ENCODE measurements at places on chromosomes 3 and 15.

- DNase-seq: no peak
These were observed 25.3 kb downstream of the ACSBG1 start for GRCh38 chr15:78208887-78209645.

GRCh38 chr15:67783303-67783702 lies 42.0 kb upstream of the SKOR1 start:
- no peak for DNase-seq

GRCh38 chr3:57689367-57690053 lies 3.4 kb downstream of the DENND6A start:
- no peak for DNase-seq

GRCh38 chr3:109644746-109645145 lies 307.4 kb upstream of the DPPA4 start:
- no peak for DNase-seq

- no peak for DNase-seq
These were observed 1.1 kb downstream of the CCR4 start for GRCh38 chr3:32952369-32953077.

GRCh38 chr3:139559541-139559940 lies 20.0 kb upstream of the RBP1 start:
- no peak for DNase-seq

DNA sequence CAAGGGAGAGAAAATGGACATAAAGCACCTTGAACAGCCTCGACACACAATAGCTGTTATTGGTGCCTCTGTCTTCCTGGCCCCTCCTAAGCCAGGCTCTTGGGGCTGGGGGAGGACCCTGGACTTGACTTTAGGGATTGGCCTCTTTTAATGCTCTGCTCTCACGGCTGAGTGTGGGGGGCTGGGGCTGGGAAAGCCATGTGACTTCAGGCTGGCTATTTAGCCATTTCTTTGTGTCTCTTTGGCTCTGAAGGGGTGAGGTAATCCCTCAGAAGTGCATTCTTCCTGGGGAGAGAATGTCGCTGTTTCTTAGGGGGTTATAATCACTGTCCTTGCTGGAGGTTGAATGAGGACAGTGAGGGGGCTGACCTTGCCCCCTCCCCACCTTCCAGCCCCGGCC lies 26.2 kb downstream of the MAGEF1 start:
- no peak for DNase-seq

DNA sequence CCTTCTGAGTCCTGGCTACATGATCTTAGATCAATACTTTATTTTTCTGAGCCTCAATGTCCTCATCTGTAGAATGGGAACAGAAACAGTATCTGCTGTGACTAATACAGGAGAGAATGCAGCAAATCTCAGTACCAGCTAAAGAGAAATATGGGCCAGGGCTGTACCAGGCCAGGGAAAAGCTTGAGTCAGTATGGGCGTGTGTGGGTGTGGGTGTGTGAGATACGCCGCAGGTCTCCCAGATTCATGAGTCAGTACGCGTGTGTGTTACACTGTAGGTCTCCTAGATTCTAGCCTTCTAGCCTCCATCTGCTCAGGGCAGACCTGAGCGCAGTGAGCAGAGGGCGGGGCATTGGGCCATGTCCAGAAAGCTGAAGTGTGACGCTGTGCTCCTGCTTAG lies 15.2 kb downstream of the GNAI2 start:
- no peak for DNase-seq

DNA sequence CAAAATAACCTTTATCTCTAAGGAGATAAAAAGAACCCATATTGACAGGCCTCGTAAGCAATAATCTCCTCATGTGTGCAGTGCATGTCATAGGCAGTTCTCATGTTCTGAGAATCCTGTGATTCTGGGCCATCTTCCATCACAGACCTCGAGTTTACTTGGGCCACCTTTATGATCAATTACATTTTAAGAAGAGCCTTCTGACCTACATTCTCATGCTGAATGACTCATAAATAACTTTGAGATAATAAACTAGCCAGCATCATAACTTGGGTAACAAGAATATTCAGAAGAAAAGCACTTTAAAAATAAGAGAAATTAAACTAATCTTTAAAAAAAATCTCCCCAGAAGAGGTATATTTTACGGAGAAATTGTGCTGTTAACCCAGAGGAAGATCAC lies 310.7 kb upstream of the ZNF717 start:
- no peak for DNase-seq

DNA sequence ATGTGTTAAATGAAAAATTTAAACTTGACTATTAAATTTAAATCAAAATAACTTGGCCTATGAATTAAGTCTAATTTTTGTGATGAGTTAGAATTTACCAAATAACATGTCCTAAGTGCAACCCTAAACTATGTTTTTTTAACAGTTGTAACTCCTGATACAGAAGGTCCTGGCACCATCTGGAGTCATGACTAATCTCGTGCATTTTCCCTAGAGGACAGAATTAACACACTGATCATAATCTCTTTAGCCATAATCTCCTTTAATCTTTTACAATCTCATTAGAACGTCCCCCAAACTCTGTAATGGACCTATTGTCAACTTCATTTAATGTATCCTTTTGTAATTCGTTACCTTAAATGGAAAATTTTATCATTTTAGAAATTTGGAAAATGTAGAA lies 100.6 kb downstream of the SUCNR1 start:
- DNase-seq: no peak

DNA sequence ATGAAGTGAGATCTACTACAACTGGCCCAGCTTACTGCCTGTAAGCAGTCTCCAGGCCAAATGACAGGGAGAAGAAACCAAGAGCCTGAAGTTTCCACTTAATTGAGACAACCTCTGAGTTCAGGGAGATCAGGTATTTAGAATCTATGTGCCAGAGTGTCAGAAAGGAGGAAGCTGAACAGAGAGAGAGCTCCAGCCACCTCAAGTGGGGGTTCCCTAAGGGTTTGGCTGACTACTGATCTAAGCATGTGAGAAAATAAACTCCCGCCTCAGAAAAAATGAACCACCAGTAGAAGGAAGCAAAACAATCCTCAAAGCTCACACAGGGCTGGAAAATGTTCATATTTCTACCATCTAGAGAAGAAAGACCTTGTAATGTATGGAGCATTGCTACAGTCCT lies 25.0 kb downstream of the ADAM10 start:
- DNase-seq: no peak

- DNase-seq: no peak
These were observed 961.7 kb downstream of the NTRK3 start for GRCh38 chr15:87294854-87295253.

DNA sequence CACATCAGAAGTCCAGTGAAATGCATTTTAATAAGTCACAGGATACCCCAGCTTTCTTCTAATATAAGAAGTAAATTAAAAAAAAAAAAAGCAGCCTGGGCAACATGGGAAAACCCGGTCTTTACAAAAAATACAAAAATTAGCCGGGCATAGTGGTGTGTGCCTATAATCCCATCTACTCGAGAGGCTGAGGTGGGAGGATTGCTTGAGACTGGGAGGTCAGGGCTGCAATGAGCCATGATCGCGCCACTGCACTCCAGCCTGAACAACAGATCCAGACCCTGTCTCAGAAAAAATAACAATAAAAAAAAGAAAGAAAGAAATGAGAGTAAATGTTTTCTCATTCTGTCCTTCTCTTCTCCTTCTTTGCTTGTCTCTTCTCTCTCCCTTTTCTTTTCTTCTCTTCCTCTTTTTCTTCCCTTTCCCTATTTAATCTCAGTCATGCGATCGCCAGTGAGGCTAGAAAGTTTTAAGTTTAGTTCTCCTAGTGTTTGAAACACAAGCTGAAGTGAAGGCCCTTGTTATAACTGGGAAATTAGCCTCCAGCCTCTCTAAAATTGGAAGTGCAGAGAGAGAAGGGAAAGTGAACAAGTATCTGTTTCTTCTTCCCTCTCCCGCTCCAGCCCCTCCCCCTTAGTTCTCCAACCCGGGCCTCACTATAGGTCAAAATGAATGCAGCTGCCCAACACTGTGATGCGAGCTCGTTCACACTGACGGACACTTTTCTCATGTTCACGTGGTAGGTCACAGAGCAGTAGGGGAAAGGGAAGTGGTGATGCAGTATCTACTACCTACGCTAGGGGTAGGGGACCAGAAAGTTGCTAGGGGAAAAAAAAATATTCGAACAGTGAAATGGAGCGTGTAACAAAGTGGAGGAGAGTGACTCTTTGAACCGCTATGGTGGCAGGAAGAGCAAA lies 23.5 kb upstream of the TSC22D2 start:
- DNase-seq: no peak

- DNase-seq: no peak
These were observed 458.3 kb downstream of the MFSD1 start for GRCh38 chr3:159260049-159260662.

- no peak for DNase-seq
These were observed 144.6 kb downstream of the THSD4 start for GRCh38 chr15:71259866-71260265.

DNA sequence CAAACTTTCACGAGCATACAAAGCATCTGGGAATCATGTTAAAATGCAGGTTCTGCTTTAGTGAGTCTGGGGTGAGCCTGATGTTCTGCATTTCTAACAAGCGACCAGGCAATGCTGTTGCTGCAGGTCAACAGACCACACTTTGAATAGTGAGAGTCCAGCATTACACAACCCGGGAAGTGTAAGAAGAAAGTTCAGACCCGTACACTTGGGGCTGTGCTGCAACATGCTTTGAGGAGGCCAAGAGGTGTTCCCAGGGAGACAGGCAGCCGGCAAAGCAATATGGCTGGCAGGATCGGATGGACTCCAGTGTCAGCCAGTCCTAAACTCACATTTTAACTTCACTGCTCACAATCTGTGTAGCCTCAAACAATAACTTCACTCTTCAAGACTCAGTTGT lies 134.2 kb downstream of the LIPC start:
- no peak for DNase-seq

- no peak for DNase-seq
These were observed 134.8 kb upstream of the ANKRD28 start for GRCh38 chr3:15932348-15933300.

DNA sequence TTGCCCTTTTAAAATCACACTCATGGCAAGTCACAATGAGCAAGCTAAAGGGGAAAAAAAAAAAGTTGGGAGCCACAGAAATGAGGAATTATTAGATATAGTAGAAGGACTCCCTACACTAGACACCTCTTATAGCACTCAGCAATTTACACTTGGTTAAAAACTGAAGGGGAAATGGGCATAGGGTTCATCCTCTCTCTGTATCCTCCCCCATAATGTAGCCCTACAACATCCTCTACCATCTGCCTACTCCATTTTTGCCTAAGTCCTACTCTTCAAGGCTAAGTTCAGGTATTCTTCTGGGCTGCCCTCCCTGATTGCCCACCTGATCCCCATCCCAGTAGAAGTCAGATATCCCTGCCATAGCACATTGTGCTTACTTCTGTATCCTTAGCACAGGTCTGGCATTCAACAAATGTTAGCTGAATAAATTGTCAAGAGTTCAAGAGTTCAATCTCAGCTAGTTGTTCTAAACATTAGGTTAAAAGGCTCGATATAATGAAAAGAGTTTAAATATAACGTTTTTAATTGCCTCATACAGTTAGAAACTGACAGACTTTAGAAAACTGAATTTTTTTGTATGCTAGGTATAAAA lies 14.5 kb downstream of the SETD2 start:
- no peak for DNase-seq

GRCh38 chr15:70778258-70779076 lies 15.1 kb upstream of the UACA start:
- DNase-seq: no peak

DNA sequence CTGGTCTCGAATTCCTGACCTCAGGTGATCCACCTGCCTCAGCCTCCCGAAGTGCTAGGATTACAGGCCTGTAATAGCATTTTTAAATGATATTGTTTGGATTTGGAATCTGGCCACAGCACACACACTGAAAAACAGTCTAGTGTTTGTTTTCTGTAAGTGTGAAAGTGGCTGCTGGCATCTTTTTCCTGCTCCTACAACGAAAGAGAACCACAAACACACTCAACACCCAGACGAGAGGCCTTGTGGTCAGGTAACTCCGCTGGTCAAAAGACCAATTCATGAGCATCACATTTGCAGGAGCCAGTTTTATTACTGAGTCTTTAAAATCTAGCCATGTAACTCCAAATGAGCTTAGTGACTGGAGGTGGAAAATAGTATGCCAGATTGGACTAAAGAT lies 50.2 kb downstream of the IMPG2 start:
- no peak for DNase-seq

Data from stimulated activated CD8-positive, alpha-beta memory T cell treated with anti-CD3 and anti-CD28 coated beads, Interleukin-4, amount 100 ng/mL, for 24 hours (primary cell).